ENCODE measurements at places on chromosomes 16 and 17.

- no peak for DNase-seq
Measured at GRCh38 chr16:21190599-21190998, 20.8 kb downstream of the ZP2 start.

GRCh38 chr16:81796035-81796434, 16.9 kb downstream of the PLCG2 start:
- no peak for DNase-seq

DNA sequence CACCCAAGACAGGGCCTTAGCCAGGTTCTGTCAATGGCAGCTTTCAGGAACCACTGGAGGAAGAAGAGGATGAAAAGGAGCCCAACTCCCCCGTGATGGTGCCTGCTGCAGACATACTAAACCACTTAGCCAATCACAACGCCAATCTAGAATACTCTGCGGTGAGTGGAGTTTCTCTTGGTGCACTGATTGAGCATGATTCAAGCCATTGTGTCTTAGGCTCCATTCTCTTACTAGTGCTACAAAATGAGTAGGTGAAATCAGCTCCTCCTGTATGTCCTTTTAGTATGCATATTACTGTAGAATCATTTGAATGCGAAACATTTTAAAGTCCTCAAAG, 1.4 kb downstream of the SETD6 start:
- DNase-seq: no peak

DNA sequence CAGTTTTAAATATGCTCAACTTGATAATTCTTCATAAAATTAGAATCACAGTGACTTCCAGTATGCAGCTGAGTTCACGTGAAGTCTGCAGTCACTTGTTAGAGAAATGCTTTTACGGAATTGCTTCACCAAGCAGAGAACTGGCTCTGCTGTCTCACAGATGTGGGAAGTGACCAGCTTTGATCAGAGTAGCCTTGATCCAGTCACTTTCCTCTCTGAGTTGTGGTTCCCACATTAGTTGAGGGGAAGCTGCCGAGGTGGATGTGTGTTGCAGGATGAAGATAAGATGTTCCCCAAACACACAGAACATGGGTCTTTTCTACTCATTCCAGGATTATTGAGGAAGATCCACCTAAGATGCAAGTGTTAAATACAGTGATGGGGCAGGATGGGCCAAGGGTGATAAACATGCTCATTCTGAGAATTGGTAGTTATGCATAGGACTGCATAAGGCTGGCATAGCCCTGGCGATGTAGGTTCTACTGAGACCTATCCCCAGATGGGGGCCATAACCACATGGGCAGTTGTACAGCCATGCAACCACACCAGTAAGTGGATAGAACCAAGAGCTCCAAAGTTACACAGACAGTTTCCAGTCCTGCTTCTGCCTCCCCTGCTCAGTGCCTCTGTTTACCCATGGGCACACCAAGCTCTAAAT, 168.9 kb upstream of the MAF start:
- no peak for DNase-seq

- DNase-seq: no peak
Measured at GRCh38 chr17:1919201-1919600, 89.4 kb downstream of the RPA1 start.

DNA sequence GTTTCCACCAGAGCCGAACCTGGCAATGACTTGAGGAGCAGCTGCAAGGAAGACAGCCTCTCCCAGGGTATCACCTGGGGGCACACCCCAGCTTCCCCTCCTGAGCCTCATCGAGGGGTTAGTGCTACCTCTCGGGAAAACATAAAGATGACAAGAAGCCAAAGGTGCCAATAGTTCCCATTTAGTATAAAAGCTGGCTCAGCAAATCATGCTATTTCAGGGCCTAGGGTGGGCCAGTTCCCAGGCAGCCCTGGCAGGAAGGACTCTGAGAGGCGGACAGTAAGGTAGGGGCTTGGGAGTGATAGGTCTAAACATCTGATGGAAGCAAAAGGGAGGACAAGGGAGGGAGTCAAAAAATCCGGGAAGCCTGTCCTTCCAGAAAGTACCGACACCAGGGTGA, 46.2 kb downstream of the SOST start:
- DNase-seq: no peak

- no peak for DNase-seq
Measured at GRCh38 chr17:79339321-79339720, 264.7 kb downstream of the ENGASE start.

DNA sequence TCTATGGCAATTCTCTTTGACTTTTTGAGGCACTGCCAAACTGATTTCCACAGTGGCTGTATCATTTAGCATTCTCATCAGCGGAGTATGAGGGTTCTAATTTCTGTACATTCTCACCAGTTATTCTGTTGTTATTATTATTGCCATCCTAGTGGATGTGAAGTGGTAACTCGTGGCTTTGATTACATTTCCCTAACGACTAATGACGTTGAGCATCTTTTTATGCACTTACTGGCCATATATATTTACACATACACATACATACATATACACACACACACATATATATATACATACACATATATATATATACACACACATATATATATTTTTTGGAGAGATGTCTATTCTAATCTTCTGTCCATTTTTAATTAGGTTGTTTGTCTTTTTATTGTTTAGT, 3.7 kb upstream of the MLYCD start:
- DNase-seq: no peak

DNA sequence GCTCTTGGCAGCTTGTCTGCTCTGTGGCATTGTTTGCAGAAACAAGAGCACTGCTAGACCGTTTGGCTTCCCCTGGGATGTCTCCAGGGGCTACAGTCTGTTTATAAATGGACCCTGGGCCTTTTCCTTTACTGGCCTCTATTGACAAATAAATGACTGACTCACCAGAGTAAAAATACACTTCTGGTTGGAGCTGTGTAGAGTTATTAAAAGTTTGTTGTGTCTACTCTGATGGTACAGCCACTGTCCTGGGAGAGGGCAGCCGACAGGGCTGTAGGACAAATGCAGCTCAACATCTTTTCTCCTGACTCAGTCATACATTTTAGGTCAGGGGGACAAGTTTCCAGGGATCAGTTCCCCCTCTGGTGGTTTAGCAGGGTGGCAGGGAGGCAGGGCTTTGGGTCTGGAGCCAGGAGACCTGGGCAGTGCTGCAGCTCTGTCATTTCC, 30.0 kb downstream of the FOXL1 start:
- DNase-seq: no peak

DNA sequence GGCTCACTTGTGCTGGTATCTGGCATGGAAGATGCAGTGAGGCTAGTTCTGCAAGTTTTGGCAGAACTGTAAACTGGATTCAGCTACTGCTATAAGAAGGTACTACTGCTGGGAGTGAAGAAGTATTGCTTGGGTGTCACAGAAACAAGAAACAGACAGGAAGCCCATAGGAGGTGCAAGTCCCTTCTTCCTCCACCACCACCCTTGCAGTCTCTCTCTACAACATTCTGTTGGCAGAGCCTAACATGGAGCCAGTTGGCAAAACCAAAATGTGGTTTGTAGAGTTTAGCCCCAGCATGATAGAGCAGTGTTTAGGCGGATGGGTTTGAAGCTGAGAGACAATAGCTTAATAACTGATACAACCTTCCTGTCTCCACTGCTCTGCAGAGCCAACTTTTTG, 72.6 kb downstream of the NLK start:
- DNase-seq: no peak

DNA sequence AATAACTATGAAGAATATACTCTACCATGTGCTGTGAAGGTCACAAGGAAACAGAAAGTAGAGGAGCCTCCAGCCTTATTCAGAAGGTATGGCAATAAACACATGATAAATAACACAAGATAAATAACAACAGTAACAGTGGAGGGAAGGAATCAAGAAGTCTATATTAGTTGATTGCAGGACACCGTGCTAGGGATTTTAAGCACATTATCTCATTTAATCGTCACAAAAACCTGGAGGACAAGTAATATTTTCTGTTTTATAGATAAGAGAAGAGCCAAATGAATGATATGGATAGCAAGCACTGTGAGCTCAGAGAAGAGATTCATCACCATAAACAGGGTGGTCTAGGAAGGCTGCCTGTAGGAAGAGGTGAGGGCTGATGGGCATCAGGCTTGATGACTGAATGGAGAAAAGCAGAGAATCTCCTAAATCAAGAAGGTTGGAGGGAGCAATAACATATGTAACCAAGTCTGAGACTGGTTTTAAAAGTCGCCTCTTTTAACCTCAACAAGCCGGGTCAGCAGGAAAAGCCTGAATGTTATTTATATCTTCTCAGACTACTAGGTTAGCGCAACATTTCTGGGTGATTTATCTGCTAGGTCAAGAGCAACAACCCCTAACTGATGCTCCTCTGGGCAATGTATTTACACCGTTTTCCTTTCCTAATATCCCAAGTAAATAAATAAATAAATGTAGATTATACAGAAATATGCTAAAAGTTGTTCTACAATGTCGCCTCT, 8.3 kb downstream of the TOM1L2 start:
- no peak for DNase-seq

DNA sequence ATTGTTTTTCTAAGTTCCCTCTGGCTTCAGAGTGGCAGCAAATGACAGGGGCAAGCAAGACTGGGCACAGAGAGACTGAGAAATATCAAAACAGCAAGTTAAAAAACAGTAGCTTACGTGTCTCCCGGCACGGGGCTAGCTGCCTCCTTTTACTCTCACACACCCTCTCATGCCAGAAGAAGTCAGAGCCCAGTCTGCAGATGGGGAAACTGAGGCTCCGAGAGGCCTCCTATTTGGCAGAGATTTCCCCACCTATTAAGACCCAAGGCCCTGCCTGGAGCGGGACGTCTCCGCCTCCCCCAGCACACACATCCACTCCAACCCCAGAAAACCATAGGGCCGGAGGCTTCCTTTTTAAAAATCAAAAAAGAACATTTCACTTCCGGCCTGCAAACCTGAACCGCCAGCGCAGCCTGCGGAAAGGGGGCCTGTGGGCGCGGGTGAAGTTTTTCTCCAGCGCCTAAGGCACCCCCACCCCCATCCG, 832 bp downstream of the CARHSP1 start:
- no peak for DNase-seq

DNA sequence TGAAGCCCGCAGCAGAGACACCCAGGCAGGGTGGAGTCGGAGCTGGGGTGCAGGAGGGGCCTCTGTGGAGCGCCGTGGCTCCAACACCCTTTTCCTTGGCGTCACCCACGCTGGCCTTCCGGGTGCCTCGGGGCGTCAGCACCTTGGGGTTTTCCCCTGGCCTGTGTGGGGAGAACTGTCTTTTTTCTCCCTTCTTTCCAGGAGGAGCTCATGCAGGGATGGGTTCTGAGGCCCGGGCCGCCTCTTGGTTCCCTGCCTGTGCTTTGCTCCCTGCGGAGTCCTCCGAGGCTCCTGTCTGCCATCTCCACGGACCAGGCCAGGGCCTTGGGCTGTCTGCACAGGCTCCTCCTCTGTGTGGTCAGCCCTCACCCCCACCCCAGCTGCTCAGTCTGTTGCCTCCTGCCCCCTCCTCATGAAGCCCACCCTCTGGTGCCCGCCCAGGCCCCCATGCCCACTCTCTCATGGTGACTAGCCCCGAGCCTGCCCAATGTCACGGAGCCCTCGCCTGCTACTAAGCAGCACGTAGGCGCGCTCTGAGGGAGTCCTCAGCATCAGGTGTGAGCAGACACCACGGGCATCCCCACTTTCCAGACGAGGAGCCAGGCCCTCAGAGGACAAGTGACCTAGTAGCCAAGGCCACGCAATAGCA, 5.0 kb downstream of the KATNB1 start:
- DNase-seq: no peak

- DNase-seq: no peak
Measured at GRCh38 chr16:55037046-55037445, 106.4 kb downstream of the IRX5 start.

GRCh38 chr17:9004961-9005285, 16.4 kb upstream of the NTN1 start:
- DNase-seq: no peak

DNA sequence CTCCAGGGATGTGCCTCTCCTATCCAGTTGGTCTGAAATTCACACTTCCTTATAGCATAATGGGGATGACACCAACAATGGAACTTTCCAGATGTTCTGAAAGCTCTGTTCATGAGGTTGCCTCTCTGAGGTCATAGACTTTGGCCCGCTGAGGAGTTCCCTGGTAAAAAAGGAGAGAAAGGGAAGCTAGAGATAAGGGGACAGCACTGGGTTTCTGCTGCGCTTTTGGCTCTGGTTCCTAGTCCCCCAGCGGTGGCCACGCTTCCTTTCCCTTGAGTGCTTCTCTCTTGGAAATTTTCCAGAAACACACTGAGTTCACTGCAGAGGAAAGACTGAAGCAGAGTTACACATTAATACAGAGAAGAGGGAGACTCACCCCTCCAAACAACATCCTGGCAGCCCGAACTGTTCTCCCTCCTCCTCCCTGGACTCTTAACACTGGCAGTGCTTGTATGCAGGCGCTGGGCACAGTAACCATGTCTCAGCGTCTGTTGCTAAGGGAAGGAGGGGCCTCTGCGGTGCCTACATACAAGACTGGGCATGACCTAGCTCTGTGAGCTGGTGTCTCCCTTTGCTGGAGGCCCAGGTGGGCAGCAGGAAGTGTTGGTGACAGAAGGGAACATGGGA, at the start of gene DNAH3:
TSS of gene DNAH3 (minus strand) at position 472 of the 627 bp plus-strand sequence. CDS start 527 bp downstream, outside the sequence.
- DNase-seq: no peak

GRCh38 chr17:80091376-80091775, 10.0 kb upstream of the GAA start:
- DNase-seq: no peak

- DNase-seq: no peak
Measured at GRCh38 chr16:85829751-85830445, 30.4 kb downstream of the COX4I1 start.

- no peak for DNase-seq
Measured at GRCh38 chr17:21171309-21171922, 42.5 kb downstream of the TMEM11 start.

GRCh38 chr17:30554839-30555751, 77.9 kb downstream of the GOSR1 start:
- DNase-seq: no peak

DNA sequence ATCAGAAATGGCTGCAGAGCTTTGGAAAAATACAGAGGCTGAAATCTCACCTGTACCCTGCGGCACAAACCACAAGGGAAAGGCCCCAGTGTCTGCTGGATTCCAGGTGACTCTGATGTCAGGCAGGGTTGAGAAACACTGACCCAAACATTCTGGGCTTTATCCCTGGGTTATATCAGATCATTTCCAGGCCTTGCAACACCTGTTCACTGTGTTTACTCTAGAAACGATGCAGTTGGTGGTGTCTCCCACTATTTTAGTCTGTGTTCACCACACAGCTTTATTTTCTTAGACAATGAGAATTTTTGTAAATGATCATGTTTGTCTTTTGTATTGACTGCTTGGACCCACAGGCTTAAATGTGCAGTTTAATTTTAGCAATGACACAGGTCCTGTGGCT, 151.5 kb upstream of the SDK2 start:
- no peak for DNase-seq

GRCh38 chr16:27217256-27217655, 13.9 kb downstream of the KDM8 start:
- DNase-seq: no peak
